ENCODE measurements at places on chromosomes 3 and 15.

DNA sequence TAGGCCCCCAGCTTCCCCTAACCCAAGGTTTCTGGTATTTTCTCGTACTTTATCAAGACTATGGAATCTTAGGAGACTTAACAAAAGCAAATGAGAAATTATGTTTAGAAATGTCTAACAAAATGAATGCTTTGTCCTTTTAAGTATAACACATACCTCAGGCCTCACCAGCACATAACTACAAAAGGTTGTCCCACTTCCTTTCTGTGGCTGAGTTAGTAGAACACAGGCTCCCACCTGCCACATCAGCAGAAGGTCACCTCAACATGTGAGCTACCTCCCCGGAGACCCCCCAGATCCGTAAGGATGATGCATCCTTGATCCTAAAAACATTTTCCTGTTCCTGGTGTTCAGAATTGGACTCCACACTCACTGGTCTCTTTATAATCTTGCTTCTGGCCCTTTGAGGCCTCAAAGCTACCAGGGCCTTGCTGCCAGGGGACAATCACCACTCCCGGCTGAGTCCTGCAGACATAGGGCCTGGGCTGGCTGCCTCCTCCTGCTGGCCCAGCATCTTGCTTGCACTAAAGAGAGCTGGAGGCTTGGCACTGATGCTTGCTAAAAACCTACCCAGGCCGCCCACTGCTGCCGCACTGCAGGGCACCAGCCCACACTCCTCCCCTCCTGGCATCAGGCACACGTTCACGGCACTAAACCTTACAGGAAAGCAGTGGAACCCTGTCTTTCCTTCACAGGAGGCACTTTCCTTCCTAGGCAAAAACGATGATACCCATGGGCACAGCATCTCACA is 2.9 kb downstream of the CCRL2 start:
- DNase-seq, result no peak

DNA sequence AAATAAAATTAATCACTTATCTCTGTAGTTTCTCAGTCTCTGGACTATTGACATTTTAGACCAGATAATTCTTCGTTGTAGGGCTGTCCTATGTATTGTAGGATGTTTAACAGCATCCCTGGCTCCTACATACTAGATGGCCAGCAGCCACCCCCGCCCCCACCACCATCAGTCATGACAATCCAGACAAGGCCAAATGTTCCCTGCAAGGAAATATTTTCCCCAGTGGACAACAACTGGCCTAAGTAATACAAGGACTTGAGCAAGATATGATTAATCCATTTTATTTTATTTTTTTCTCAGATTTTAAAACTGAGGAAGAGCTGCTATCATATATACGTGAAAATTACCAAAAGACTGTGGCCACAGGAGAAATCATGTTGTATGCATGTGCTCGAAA is 23.8 kb downstream of the TICRR start:
- DNase-seq, result no peak

DNA sequence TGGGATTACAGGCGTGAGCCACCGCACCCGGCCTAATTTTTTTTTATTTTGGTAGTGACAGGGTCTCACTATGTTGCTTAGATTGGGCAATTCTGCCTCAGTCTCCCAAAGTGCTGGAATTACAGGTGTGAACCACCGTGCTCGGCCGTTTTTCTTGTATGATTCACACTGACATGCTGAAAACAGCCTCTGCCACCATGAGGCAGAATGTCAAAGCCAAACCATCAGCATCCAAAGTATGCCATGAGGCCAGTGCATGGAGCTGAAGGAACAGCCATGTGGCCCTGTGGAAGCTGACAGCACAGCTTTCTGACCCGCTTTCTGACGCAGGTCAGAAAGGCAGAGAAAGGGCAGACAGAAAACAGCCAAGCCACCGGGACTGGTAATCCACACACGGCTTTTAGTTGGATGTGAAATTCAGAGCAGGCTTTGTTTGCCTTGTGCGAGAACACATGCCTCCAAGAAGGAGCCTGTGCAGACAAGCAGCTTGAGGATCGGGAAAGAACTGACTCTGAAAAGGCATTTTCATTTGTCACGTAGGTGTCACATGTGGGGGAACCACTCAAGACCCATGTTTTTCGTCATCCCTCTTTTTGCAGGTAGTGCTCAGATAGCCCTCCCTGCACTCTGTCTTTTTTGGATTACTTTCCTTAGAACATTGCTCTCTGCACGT is 25.1 kb downstream of the XYLB start:
- DNase-seq, result no peak

DNA sequence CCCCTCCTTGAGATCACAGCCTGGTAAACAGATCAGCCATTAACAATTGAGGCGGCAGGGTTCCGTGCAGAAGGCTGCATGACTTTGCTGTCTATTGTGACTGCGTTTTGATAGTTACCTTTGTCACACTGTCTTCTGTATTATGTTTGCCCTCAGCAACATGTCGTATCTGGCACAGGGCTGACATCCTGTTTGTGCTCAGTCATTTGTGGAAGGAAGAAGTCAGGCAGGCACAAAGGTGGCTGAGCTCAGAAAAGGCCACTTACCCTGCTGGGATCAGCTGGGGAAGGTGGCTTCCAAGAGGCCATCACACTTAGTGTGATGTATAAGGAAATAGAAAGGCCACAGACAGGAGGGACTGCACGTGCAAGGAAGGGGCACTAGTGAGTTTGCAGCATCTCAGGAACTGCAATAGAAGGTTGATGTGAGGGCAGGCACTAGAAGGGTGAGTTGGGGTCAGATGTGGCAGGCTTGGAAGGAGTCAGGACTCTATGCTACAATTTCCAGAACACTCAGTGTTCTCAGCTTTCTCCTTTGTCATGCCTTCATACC is 13.4 kb downstream of the PML start:
- DNase-seq, result no peak

DNA sequence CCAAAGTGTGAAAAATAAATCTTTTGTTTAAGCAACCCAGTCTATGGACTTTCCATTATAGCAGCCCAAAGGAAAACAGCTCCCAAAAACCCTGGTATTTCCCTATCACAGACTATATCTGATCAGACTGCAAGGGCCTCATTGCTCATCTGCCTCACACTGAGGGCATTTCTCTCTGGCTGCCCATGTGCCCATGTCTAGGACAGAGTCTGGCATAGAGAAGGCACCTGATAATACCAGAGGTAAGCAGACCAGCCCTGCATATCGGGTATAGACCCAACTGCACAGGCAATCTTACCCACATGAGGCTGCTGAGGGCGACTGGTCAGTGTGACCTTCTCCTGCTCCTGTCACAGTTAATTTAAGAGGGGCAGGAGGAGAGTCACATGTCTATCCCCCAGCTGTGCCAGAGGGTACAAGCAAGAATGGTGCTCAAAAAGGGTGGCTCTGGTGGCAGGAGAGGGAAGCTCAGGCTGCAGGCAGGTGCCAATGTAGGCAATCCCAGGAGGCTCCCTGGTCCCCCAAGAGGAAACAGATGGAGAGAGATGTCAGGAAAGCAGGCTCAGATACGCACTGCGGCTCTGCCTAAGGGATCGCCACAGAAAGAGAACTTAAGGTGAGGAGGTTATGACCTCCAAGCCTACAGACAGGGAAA is 3.1 kb downstream of the CSRNP1 start:
- no peak for DNase-seq

GRCh38 chr3:64291345-64291744 is 66.1 kb upstream of the PRICKLE2 start:
- no peak for DNase-seq

DNA sequence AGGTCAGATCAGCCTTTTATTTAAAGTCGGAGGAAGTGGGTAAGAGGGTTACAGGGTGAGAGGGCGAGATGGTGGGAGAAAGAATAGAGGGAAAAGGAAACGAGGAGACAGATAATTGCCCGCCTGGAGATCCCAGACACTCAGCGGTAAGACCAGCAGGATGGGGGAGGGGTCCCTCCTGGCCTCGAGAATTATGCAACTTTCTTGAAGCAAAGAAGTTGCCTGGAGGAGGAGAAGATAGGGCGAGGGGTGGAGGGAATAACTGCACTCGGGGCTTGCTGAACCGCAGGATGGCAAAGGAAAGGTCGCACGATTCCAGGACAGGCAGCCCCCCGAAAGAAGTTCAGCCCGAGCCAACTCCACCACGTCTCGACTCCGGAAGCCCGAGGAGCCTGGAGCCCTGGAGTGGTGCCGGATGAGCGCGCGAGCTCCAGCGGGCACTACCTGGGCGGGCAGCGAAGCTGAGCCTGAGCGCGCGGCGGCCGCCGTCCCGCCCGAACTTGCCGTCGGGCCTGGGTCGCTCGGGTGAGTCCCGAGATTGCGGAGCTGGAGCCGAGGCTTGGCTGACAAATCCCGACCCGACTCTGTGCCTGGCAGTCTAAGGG is 402 bp downstream of the WWTR1 start:
- no peak for DNase-seq

GRCh38 chr15:26157081-26157480 is 294.0 kb upstream of the ATP10A start:
- no peak for DNase-seq

DNA sequence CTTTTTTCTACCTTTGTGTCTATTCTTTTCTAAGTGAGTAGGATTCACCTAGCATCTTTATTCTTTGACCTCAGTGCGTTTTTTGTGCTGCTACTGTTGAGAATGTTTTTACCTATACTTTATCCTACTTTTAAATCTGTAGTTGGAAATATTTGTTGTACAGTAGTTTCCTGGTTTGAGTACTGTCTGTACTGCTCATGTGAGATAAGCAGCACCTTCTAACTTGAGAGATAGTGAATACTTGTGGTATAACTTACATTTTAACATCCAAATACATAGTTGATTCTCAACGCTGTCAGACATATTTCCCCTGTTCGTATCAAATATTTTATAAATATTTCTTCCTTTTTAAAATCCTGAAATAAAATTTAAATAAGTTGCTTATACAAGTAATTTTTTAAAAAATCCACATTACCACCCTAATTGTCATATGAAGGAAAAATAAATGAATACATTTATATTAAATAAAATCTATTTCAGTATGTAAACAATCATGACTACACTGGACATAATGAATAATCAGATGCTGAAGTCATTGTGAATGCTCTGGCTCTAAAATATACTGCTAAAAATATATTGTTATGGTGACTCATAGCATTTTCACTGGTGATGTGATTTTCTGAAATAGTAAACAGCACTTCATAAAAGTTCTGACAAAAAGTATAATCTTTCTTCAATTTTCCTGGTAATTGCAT is 17.4 kb downstream of the ATP11B start:
- DNase-seq, result no peak

- no peak for DNase-seq
Observed at GRCh38 chr15:43406189-43406588, 35.3 kb downstream of the TUBGCP4 start.

GRCh38 chr3:12944849-12945248 is 103.5 kb upstream of the RPL32 start:
- no peak for DNase-seq

DNA sequence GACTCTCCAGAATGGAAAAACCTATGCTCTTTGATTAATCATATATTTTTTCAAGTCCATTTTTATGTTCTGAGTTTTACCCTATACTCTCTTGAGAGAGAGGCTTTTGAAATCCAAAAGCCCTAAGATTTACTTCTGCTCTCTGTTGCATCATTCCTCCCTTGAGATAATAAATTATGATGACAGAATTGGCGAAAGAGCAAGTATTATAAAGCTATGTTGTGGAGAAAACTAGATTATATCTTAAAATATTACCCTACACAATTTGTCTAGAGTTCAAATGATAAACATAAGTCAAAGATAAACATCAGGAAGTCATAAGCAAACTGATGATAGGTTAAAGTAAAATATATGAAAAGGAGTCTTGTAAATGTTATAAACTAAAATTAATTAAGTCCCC is 293.4 kb upstream of the MME start:
- DNase-seq, result no peak

DNA sequence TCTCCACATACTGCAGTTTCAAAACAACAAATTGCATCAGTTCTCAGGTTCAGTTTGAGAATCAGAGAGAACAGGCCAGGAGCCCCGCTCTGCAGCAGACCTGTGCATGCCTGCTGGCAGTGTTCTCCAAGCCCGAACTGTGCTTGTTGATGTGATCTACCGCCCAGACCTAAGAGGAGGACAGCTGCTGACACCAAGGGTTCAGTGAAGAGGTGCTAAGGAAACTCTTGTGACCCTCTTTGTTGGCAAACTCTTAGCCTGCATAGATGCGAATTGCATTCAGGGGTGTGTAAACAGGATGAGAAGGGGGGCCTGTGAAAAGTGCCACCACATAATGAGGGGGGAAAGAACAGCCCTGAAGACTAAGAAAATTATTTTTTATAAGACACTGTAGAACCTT is 89.8 kb downstream of the PDE8A start:
- DNase-seq, result no peak

- no peak for DNase-seq
Observed at GRCh38 chr3:184440151-184440550, 60.3 kb downstream of the CHRD start.

DNA sequence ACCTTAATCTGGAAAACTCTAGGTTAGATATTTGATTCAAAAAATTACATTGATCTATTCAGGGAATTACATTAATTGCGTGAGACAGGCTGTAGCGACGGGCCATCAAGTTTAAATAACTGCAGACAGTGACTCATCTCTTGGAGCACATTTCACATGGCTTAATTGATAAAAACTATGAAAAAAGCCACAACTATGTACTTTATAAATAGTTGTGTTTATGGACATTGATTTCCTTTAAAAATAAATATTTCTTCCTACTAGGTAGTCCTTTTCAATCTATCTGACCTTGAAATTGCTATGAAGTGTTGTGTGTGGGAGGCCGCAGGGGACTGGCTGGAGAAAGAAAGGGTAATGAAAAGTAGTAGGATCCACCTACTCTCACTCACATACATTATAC is 157.8 kb downstream of the IL1RAP start:
- no peak for DNase-seq

- no peak for DNase-seq
Observed at GRCh38 chr3:42702066-42702951, at the start of gene HHATL. TSS of gene HHATL (minus strand) at chr3:42702798. CDS start at chr3:42700826, 1,972 bp downstream.

DNA sequence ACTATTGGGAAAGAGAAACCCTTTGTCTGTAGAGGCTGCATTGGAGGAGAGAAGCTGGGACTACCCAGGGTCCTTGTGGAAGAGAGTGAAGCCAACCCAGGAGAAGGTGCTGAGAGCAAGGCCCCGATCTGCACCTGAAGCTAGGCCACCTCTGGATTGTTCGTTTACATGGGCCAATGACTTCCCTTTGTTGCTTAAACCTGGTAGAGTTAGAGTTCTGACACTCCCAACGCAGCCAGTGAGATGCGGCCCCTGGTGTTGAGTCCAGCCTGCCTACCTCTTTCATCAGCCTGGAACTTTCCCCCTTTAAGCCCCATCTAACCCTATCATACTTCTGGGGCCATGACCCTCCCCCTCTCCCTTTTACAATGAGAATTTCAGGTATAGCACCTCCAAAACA is 30.8 kb downstream of the CCDC13 start:
- no peak for DNase-seq

GRCh38 chr15:51160484-51160883 is 65.8 kb upstream of the TNFAIP8L3 start:
- DNase-seq, result no peak

- DNase-seq, result no peak
Observed at GRCh38 chr3:9409981-9410854, 12.8 kb downstream of the SETD5 start.

- DNase-seq, result no peak
Observed at GRCh38 chr3:34185301-34185700, 386.9 kb downstream of the PDCD6IP start.

DNA sequence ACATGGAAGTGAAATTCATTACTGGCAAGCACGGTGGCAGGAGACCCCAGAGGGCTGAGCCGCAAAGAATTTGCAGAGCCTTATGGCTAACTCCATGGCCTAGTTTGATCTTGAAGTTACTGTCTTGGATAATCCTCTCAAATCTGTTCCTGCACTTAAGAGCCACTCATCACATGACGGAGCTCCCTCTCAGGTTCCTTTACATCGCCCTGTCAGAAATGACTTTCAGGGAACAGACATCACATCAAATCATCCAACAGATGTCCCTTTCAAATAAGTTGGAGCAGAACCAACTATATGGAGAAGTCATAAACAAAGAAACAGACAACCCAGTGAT is 328.8 kb upstream of the THBS1 start:
- DNase-seq, result no peak
